ENCODE measurements at places on chromosomes 1 and 21.

- no peak for DNase-seq
These were observed 154.9 kb downstream of the ZNF648 start for GRCh38 chr1:181906631-181907030.

DNA sequence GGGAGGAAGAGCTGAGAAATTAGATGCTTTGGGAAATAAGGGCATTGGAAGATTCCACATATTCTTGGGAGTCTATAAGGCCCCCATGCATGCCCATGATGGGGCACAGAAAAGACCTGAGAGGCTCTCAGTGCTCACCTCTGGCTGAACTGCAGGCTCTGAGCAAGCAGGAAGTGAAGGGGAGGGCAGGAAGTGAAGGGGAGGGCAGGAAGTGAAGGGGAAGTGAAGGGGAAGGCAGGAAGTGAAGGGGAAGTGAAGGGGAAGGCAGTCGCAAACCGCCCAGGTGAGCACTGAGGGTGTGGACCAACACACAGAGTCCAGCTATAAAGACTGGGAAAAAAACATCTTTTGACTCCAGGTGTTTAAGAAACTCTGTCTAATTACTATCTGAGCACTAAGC lies 3.5 kb downstream of the KRTAP10-9 start:
- no peak for DNase-seq

- no peak for DNase-seq
These were observed 2.1 kb downstream of the EVA1B start for GRCh38 chr1:36321119-36321951.

GRCh38 chr1:117838911-117839310 lies 90.5 kb downstream of the GDAP2 start:
- DNase-seq = no peak

GRCh38 chr1:59434336-59434735 lies 137.4 kb downstream of the FGGY start:
- no peak for DNase-seq

DNA sequence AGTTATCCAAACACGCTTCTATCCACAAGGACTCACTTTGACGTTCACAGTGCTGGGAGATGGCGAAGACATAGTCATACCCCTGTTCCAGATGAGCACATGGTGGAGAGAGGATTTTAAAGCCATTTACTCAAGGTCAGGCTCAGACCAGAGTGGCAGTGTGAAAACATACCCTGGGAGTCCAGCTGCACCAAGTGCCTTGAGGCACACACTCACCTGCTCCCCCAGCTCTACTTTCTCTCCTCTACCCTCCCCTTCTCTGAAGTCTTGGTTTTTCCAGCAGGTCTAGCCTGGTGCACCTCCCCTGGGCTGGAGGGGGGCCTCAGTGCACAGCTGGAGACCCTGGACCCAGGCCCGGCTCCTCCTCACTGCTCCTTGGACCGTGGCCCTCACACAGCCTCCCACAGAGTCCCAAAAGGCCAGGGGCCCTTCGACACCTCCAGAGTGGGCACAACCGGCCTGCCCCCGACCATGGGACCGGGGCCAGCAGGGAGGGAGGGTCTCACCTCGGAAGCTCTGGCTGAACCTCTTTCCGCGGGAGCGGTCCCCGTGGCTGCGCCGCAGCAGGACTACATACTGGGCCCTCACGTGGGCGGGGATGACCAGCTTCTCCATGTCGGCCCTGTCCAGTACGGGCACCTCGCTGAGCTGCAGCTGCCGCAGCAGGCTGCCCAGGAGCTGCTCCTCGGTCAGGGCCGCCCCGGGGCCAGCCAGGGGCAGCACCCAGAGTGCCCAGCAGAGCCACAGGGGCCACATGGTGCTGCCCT lies 452 bp downstream of the LEFTY2 start:
- DNase-seq = no peak

DNA sequence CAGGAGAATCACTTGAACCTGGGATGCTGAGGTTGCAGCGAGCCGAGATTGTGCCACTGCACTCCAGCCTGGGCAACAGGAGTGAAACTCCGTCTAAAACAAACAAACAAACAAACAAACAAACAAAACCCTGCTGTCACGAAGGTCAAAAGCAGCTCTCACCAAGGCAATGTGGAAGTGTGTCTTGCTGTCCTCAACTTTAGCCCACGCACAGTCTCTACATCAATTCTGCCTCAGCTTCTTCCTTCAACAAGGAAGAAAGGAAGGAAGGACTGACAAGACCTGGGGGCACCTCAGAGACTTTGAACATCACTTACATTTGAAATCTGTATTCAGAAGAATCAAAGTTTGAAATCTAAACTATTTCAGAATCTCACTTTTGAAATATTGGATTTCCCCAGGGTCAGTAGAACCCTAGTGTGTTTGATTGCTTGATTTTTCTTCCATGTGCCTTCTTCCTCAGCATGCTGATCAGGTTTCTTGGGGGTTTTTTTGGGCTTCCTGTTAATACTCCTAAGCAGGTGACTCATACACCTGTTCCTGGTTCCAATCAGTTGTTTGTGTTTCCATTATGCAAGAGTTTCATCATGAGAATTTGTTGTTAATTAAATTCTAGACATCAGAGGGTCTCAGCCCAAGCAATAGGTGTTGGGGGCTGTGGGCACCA lies 6.5 kb upstream of the CSTB start:
- DNase-seq = no peak

DNA sequence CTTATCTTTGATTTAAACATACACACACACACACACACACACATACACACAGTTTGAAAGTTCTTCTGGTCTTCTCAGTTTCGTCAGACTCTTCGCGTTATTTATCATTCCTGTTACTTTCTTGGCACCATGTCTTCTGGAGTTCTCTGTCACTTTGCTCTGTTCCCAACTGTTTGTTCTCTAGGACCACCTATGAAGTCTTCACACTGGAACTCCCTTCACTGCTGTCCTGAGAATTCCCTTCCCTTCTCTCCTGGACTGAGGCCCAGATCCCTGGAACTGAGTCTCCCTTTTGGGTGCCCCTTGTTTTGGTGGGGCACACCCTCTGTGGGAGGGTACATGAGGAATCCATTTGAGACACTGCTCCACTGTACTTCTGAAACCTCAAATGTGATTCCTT lies 30.5 kb downstream of the ALG14 start:
- no peak for DNase-seq

- DNase-seq = no peak
These were observed 45.5 kb downstream of the SNRPE start for GRCh38 chr1:203906932-203907331.

- DNase-seq = no peak
These were observed 29.4 kb upstream of the MX1 start for GRCh38 chr21:41396558-41397075.

GRCh38 chr1:189357317-189357716 lies 1120.3 kb downstream of the BRINP3 start:
- DNase-seq = no peak

- DNase-seq = no peak
These were observed 94.3 kb downstream of the VAV3 start for GRCh38 chr1:107870696-107871095.
